Stimulated activated CD8-positive, alpha-beta memory T cell treated with anti-CD3 and anti-CD28 coated beads, Interleukin-7, amount 100 ng/mL, for 1 hour (primary cell): ENCODE measurements at places on chromosomes 13 and 19.

GRCh38 chr13:76758257-76758656 lies 127.9 kb downstream of the KCTD12 start:
- DNase-seq = no peak

DNA sequence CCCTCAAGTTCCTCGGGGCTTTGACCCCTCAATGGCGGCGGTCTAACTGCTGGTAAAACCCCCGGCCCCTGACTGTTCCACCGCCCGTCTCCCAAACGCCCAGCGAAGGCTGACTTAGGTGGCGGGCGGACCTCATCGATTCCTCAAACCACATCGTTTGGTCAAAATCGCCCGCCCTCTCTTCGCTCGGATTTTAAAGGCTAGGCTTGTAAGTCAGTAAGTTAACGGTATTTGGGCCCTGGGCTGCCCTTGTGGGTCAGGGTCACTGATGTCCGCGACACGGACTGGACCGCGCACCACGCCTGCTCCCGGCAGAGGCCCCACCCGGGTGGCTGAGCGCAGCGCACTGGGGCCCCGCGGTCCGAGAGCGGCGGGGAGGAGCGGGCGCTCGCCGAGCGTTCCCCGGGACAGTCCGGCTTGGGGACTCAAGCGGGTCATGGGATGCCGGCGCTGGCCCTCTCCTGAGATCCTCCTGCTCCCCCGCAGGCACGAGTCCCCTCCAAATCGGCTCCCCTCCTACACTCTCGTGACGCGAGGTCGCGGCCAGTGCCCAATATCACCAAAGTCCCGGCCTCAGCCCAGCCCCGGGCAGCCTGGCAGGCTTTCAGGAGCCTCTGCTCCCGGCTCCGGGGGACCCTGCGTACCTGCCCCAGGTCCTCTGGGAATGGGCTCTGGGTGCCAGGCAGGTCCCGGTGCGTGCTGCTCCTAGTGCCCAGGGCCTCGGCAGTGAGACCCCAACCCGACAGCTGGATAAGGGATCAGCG lies 1.0 kb downstream of the FLT1 start:
- no peak for DNase-seq

GRCh38 chr13:75468098-75468497 lies 13.9 kb downstream of the TBC1D4 start:
- no peak for DNase-seq

- DNase-seq = no peak
Observed at GRCh38 chr19:15644066-15644741, 3.5 kb downstream of the CYP4F3 start.

- no peak for DNase-seq
Observed at GRCh38 chr13:85603735-85604134, 195.5 kb downstream of the SLITRK6 start.

- DNase-seq = no peak
Observed at GRCh38 chr19:14135985-14136508, 342 bp downstream of the ASF1B start.

DNA sequence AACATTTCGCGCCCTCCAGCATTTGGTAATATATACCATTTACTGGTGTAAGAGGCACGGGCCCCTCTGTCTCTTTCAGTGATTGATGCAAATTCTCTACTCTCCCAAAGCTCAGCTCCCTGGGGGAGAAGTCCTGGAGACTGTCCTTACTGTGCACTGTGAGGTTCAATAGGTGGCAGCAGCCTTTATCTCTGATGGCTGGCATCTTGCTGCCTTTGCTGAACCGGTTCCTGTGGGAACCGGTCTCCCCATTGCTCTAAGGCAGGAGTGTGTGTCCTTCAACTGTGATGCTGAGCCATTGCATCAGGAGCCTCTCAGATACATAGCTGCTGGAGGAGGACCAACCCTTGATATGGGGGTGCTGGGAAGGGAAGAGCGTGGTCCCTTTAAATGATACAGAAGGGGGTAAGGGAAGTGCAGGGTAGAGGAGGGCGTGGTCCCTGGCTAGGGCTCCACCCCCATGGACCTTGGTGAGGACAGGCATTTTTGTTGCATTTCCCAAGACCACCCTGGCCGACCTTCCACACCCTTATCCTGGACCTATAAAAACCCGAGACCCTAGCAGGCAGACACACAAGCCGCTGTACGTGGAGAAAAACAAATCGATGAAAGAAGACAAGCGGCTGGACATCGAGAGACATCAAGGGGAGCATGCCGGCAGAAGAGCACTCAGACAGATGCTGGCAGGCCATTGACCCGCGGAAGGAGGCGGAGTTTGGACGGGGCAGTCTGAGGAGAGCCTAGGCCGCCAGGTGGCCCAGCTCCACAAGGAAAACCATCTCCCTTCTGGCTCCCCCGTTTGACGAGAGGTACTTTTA lies 41.1 kb upstream of the GTF3A start:
- no peak for DNase-seq

GRCh38 chr19:16201011-16201391 lies 3.3 kb downstream of the AP1M1 start:
- no peak for DNase-seq

DNA sequence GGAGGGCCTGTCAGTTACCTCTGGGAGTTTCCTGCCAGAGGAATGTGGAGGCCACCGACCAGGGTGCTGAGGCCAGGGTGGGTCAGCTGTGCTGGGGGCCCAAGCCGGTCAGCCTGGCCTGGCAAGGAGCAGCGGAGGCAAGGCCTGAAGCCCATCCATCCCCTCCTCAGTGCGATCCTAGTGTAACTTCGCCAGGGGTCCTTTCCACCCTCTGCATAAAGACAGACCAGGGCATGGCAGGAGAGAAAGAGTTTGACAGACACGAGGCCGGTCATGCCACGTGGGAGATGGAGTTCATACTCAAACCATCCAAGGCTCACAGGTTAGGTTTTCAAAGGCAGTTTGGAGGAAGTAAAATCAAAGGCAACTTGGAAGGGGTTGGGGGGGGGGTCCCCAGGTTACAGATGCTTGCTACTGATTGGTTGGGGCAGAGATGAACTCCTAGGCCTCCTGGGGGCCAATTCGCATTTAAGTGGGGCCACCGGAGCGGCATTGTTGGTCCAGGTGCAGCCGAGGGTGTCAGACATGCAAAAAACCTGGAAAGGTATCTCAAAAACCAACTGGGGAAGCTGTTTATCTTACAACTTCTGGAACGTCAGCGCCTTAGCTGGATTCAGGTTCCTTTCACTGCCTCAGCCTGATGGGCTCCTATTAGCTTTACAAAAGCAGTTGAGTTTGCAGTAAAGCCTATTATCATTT lies 36.8 kb upstream of the DPRX start:
- DNase-seq = no peak

GRCh38 chr13:41546372-41547190 lies 89.2 kb downstream of the RGCC start:
- DNase-seq = no peak

GRCh38 chr13:67725999-67726398 lies 495.9 kb upstream of the PCDH9 start:
- DNase-seq = no peak

- DNase-seq = no peak
Observed at GRCh38 chr19:16370641-16371391, 46.2 kb downstream of the KLF2 start.

DNA sequence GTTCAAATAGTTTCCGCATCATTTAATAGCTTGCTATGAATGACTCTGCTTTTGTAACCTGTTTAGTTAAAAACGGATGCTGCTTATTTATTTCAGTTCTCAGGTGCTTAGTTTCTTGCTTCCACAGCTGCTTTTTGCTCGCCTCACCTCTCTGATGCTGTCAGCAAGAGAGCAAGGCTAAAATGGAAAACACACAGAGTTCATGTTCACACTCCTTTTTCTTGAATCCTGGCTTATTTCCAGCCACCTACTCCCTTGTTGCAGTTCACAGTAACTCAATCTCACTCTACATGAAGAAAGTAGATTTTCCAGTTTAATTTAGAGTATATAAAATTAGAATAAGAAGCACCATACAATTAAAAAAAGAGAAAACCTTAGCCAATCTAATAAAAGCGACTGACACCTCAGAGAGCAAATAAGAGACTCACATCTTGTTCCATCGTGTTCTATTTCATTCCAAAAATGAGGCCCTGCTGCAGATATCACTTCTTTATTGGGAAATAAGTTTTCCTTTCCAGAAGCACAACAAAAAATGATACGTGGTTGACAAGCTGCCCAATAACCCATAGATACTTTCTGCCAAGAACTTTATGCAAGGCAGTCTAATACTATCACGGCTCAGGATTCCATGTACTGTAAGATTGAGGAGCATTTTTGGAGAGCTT lies 326.1 kb upstream of the SLITRK1 start:
- DNase-seq = no peak

DNA sequence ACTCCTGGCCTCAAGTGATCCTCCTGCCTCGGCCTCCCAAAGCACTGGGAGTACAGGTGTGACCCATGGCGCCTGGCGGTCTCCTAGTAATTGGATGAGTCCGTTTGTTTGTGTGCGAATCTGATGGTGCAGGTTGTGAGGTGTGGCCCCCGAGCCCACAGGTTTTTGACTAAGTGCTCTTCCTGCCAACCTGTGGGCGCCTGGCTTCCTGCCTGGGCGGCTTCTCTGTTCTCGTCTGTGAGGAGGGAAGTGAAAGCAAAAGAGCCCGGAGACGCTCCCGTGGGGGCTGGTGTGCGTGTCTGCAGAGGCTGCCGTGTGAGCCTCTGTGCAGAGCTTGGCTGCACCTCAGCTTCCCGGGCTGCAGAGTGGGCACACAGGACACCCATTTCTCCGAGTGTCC lies 10.0 kb downstream of the ARHGAP45 start:
- peak; percentile 71 for DNase-seq

- peak; percentile 50 for DNase-seq
Observed at GRCh38 chr19:38634757-38635482, 12.5 kb upstream of the ACTN4 start.

DNA sequence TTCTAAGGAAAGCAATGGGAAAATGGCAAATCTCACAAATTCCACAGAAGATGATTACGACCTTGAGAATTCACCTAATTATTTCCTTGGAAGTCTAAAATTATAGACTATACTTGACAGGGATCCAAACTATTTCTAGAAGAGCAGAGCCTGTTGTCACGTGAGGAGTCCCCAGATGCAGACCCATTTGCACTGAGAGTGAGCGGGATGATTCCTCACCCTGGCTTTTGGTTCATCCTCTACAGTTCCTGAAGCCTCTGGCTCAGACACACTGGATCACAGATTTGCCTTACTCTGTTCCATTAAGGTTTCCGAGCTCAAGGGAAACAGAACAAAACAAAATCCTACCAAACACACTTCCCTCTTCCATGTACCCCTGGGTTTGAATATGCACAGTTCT lies 23.0 kb upstream of the CYSLTR2 start:
- DNase-seq = no peak

DNA sequence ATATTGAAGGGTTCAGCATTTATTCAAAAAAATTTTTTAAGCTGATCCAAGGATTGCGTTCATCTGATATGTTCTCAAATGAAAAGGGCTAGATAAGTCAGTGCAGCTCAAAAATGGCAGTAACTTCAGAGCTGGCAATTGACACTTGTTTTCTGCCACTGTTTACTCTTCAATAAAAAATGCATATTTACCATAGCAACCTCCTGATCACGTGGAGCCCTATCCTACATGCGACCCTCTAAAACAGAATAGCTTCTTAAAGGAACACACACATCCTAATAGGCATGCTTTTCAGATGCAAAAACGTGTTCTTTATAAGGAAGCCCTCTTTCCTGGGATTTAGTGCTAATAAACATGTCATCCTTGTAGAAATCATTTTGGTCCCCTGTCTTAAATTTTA lies 150.2 kb downstream of the ZNF536 start:
- no peak for DNase-seq

GRCh38 chr19:7674010-7675005 lies 2.6 kb upstream of the MCEMP1 start:
- no peak for DNase-seq

- DNase-seq = peak; percentile 78
Observed at GRCh38 chr19:49473868-49474541, at the start of gene FLT3LG. FLT3LG (plus strand) TSS chr19:49474215; CDS start chr19:49474640, 425 bp downstream.

DNA sequence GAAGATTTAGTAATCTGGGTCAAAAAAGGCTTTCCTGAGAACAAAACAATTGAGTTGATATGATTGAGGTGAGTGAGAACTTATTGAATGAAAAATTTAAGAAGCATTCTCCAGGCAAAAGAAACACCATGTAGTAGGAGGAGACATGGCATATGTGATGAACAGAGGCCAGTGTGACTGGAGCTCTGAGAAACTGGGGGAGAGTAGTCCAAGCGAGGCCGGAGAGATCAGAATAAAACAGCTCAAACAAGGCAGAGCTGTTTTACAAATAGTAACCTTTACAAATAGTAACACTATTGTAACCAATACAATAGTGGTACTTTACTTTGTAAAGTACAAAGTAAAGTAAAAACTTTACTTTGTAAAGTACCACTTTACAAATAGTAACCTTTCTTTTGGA lies 1159.1 kb downstream of the PCDH9 start:
- no peak for DNase-seq

GRCh38 chr19:35055715-35056179 lies 14.2 kb downstream of the HPN start:
- no peak for DNase-seq

DNA sequence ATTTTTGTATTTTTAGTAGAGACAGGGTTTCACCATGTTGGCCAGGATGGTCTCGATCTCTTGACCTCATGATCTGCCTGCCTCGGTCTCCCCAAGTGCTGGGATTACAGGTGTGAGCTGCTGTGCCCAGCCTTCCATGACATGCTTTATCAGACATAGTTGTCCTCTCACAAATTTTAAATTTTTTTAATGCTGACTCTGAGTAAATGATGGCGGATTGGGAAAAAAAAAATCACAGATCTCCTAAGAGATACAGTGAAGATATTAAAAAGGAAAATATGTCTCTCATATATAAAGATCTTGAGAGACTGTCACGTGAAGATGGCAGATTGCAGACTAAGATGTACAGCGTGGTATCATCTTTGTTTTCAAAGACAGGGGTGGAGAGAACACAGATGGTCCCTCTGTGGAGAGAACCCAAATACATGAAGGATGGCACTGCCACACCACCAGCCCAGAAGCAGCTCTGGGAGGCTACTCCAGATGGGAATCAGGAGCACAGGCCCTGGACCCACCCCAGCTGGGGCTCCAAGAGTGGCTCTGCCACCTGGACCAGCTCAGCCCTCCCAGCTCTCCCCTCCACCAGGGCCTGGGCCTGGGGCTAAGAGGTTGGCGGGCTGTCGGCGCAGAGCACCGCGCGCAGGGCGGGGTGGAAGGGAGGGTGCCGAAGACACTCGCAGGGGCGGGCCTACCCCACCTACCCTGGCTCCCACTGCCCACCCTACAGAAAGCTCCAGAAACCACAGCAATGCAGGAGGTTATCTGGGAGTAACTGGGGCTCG lies 20.0 kb upstream of the CCNP start:
- DNase-seq = no peak

DNA sequence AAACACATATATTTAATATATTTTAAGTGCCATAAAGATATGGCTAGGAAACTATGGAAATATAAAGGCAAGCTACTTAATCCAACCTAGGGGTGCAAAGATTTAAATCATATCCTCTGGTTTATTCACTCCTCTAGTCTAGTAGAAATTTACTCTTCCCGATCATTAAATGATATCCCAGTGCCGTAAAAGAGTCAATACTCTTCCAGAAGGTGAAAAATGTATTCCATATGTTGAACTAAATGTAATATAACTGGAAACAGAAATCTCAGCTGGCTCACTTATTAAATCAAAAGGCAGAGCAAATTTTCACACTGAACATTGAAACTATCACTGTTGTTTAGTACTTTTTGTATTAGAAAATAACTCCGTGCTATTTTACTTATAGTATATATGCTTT lies 11.1 kb downstream of the MAB21L1 start:
- no peak for DNase-seq
